ENCODE measurements at places on chromosomes 13 and 19. TPM values are rescaled to one million over a fixed set of nuclear protein-coding genes. Genes with fewer than 3 reads are reported as not detected.

KLK5 gene
- total RNA-seq = not detected

CBLC gene
- total RNA-seq = 3.2 TPM

B3GNT3 gene
- 2.1 TPM for total RNA-seq

FUT3 gene
- 17.3 TPM for total RNA-seq

SRRM5 gene
- total RNA-seq = 0.29 TPM

- DNase-seq = no peak
Measured at GRCh38 chr13:75333103-75333502, 148.9 kb downstream of the TBC1D4 start.

DNA sequence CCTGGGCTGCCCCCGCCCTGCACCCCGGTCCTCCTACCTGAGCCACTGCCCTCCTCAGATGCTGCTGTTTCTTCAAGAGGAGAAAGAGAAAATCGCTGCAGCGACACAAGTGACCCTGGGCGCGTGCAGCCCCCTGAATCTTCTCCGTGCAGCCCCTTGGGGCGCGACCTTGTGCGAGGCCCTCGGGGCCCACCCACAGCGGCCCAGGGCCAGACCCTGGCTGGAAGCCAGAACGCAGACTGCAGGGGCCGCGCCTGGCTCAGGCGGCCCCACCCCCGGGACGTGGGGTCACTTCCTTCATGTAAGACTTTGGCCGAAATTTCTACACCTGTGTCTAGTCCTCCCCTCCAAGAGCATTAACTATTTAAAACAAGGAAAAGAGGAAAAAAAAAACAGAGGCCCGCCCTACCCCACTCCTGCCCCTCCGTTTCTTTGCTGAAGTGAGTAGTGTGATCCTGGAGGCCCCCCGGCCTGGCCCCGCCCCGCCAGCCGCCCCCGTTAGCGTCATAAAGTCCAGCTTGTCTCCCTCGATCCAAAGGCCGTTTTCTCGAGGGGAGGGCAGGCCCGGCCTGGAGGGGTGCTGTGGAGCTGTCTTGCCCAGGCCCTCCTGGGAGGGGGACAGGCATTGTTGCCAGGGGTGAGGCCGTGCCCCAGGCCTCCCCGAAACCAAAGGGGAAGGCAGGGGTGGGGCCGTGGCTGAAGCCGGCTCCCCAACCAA lies 35.3 kb downstream of the BTBD2 start:
- DNase-seq = no peak

GRCh38 chr13:98651744-98652143 lies 74.8 kb upstream of the STK24 start:
- no peak for DNase-seq

GRCh38 chr19:13981467-13981866 lies 24.7 kb downstream of the RFX1 start:
- DNase-seq = no peak

DNA sequence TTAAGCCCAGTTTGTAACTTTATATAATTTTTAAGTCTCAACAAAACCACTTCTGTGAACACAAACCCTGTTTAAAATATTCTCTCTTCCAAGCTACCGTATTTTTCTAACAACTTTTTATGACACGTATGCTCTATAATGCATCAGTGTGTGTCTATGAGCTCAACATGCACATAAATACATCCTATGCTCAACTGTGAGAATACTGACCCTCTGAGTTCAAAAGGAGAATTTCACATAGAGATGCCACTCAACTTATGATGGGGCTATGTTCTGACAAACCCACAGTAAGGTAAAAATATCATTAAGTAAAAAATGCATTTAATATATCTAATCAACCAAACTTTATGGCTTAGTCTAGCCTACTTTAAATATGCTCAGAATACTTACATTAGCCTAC lies 1139.7 kb upstream of the SPRY2 start:
- DNase-seq = no peak

DNA sequence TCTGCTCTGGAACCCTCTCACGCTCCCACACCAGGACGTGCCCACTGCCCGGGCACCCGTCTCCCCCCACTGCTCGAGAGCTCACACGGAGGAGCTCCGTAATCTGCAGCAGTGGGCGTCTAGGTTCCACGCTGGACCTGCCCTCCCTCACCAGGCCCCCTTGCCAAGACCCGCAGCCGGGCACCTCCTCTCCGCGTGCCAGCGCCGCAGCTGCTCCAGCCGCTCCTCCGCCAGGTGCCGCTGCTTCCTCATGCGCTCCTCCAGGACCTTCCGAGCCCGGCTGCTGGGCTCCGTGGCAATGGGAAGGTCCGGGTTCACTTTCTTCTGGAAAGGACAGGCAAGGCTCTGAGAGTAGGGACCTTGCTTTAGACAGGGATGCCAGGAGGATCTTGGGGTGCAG lies 35.0 kb upstream of the MATK start:
- DNase-seq = no peak

DNA sequence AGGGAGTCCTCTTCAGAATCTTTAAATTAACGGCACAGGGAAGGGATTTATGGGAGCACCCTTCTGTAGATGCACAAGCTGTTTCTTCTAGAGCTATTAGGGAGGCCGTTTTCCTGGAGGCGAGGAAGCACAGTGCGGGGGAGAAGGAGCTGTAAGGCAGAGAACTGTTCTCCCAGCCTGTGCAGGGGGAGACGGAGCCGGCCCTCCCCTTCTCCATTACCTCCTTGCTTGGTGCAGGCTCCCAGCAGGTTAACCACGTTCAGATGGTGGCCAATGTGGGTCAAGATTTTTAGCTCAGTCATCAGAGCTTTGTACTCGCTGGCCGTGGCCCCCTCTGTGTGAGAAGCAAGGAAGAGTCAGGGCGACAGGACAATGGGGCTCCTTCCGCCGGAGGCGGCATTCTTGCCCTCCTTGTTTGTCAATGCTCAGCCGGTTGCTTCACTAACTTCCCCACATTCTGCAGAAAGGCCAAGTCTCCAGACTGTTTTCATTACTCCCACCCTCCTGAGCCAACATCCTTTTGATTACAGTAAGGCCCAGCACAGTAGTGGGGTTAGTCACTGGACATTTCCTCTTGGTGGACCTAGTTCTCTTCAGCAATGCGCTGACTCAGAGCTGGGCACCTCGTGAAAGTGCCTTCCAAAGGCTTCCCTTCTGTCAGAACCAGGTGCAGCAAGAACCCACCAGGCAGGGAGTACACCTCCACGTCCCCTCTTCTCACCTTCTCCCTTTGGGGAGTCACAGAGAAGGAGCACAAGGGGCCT lies 165.4 kb downstream of the FLT1 start:
- no peak for DNase-seq

- DNase-seq = no peak
Measured at GRCh38 chr19:13463296-13463695, 43.0 kb downstream of the CACNA1A start.
